ENCODE measurements at places on chromosomes 3 and 15. TPM values are rescaled to one million over a fixed set of nuclear protein-coding genes. Genes with fewer than 3 reads are reported as not detected.
A peak's percentile ranks its signal among the peaks of the same experiment; 100 is the strongest.

DNA sequence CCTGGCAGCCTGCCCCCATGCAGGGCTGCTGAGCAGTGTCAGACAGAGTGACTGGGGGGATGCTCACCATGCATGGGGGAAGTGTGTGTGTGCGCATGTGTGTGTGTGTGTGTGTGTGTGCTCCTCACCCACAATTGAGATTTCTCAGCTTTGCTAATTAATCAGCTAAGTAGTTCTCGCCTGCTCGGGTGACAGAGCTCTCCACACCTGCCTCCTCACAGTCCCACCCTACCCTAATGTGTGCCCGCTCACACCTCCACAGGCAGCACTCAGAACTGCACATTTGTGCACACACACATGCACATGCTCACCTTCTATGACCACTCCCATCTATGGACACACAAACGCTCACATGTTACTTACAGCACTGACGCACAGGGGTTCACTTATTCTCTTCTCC lies 37.3 kb downstream of the CACNA2D2 start:
- no peak for DNase-seq

- peak; percentile 77 for DNase-seq
These were observed 555 bp downstream of the ATP11B start for GRCh38 chr3:182793663-182794454.

The RFX7 gene
- total RNA-seq, result 10.0 TPM

- no peak for DNase-seq
These were observed 11.9 kb downstream of the MKRN2 start for GRCh38 chr3:12568747-12569146.

DNA sequence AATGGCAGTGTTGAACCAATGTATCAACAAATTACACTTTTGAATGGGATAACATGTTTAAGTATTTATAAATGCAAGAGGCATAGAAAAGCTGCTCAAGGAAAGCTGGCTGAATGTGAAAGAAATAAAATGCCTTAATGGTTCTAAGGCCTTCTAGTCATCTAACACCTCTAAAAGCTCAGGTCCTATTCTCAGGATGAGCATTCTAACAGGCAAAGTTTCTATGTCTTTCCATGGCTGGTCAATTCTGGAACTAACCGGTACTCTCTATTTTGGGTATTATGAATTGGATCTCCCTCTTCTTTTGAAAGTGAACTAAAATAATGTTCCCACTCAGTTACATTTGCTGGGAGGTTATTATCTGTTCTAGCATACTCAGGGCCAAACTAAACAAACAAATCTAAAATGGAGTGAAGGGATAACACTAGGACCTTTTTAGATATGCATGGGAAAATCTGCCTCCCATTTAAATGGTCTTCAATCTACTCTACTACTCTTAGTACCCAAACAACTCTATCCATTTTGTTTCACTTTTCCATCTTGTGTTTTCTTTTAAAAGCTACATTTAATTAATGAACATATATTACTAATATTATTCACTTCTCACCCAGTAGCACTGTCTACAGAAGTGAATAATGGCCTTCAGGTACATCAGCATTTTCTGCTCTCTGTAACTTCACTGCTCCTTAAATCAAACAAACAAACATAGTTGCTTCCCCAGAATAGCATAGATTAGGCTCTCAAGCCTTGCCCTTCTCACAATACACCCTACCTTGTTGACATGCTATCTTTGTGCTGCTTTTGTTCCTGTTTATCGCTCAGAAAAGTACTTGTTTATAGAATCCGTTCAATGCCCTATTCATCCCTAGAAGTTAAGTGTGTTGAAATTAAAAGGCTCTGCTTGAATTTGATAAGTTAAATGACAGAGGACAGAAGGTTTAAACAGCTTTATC lies 46.4 kb downstream of the CBLB start:
- no peak for DNase-seq
